Hematopoietic multipotent progenitor cell treated with erythropoietin and hydrocortisone succinate and interleukin-3 and kit ligand, for 15 days (in vitro differentiated cells): ENCODE measurements at places on chromosomes 3 and 15.

- DNase-seq: no peak
These were observed 70.0 kb downstream of the EXOG start for GRCh38 chr3:38566215-38566528.

DNA sequence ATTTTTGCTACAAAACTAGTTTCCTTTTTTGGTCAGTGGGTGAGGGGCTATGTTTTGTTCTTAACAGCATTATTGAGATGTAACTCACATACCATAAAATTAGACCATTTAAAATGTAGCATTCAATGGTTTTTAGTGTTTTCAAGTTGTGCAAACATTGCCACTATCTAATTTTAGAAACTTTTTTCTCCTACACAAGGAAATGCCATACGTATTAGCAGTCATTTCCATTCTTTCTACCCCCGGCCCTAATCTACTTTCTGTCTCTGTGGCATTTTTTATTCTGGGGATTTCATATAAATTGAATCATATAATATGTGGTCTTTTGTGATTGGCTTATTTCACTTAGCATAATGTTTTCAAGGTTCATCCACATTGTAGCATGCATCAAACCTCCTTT is 55.0 kb upstream of the TIPARP start:
- no peak for DNase-seq

DNA sequence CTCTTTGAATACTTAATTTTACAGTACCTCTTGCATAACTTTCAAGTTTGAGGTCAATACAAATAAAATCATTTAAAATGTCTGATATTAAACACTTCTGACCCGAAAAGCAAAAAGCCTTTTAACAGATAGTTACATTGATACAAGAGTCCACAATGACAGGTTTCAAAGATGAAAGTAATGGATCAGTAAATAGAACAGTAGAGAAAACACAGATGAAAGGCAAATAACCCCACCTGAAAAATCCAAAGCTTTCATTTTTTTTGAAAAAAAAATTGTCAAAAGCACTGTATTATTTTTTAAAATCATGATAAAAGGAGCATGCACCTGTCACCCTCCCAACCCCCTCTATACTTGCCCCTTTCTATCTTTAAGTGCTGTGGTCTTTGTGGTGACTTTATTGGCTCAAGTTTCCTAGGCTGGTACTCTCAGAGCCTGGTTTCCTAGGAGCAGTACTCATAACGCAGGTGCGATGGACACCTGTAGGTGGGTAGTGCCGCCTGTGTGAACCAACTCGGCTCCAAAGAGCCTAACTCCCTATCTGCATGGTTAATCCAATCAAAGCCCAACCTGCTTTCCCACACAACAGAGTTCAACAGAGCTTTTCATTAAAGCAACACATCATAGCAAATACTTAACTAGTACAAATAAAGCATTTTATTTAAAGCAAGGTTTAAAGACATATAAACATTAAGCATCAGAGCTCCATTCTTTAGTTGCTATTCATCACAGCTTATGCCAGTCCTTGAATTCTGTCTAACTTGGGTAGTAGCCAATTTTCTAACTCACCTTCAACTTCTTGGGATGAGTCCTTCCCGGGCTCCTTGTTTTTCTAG is 32.2 kb downstream of the LIPC start:
- no peak for DNase-seq

DNA sequence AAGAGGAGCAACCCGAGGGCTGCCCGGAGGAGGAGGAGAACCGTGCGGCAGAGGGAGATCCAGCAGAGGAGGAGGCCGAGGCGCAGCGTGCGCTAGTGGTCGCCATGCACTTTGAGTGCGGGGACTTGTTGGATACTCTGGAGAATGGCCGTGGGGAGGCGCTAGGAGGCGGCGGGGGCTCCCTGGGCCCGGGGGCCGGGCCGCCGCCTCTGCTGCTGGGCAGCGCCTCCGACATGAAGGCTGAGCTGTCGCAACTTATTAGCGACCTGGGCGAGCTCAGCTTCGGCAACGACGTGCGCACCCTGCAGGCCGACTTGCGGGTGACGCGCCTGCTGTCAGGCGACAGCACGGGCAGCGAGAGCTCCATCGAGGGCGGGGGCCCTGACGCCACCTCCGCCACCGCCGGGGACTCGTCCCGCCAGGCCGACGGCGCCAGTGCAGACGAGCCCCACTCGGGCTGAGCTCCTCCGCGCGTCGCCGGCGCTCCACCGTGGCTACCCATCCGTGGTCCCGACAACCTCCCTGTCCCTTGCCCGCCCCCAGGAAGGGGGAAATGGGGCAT is 2.0 kb downstream of the FAM43A start:
- DNase-seq: peak; percentile 35

DNA sequence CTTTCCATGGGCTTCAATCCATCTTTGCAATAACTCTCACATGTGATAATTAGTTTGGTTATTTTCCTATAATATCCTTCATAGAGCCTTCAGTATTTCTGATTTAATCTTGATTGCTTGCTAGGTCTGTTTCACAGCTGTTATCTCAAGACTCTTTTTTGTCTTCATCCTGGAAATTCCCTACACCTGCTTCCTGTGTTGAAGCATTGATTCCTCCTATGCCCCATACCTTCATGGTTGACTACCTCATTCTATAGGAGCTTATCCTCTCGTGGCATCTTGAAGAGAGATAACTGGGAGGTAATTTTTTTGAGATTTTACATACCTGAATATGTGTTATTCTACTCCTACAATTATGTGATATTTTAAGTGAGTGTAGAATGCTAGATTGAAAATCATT is 26.7 kb downstream of the PIK3CA start:
- no peak for DNase-seq

GRCh38 chr15:94059013-94059587 is 172.3 kb upstream of the MCTP2 start:
- no peak for DNase-seq

GRCh38 chr15:75544359-75544758 is 34.8 kb downstream of the PTPN9 start:
- no peak for DNase-seq

- no peak for DNase-seq
These were observed 36.1 kb downstream of the PRKAR2A start for GRCh38 chr3:48811524-48811923.

GRCh38 chr3:45103753-45104714 is 42.1 kb downstream of the CDCP1 start:
- DNase-seq: peak; percentile 7

DNA sequence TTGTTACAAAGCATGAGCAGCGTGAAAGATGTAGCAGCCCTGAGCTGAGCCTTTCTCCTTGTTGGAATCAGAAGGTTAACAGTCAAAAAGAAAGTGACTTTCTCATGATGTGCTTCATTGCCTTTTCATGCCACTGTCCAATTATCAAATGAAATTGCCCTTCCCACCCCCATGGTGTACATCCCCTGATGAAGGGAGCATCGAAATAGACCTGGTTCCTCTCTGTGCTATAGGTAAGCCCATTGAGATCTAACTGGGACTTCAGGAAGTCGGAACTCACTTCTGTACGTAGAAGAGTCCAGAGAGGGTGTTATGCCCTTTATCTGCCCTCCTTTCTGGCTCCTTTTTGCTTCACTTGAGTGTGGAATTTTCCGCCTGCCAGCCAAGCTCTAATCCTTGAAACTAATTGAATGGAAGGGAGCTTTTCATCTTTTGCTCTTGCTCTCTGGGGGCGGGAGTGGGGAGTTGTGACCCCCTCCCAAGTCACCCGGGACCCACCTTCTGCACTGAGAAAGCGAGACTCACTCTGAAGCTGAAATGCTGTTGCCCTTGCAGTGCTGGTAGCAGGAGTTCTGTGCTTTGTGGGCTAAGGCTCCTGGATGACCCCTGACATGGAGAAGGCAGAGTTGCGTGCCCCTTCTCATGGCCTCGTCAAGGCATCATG is 20.9 kb downstream of the ABHD6 start:
- DNase-seq: no peak

GRCh38 chr3:123657568-123657967 is 72.7 kb upstream of the HACD2 start:
- DNase-seq: no peak

DNA sequence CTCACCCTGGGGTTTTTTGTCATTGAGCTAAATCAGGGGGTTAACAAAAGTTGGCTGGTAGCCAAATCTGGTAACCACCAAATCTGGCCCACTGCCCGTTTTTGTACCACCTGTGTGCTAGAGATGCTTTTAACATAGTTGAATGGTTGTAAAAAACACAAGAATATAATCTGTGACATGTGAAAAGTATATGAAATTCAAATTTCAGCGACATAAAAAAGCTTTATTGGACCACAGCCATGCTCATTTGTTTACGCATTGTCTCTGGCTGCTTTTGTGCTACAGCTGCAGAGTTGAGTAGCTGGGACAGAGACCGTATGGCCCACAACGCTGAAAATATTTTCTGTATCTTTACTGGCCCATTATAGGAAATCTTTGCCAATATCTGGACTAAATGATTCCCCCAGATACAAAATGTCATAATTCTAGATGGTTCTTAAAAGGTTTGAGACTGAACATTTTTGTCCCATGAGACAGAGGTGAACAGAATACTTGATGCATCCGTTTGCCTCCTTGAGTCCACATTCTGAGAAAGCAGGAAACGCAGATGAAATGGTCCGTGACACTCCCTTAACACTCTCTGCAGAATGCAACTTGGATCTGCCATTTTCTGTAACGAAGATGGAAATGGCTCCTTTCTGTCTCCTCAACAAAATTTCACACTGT is 120.9 kb upstream of the PDZRN3 start:
- DNase-seq: no peak

DNA sequence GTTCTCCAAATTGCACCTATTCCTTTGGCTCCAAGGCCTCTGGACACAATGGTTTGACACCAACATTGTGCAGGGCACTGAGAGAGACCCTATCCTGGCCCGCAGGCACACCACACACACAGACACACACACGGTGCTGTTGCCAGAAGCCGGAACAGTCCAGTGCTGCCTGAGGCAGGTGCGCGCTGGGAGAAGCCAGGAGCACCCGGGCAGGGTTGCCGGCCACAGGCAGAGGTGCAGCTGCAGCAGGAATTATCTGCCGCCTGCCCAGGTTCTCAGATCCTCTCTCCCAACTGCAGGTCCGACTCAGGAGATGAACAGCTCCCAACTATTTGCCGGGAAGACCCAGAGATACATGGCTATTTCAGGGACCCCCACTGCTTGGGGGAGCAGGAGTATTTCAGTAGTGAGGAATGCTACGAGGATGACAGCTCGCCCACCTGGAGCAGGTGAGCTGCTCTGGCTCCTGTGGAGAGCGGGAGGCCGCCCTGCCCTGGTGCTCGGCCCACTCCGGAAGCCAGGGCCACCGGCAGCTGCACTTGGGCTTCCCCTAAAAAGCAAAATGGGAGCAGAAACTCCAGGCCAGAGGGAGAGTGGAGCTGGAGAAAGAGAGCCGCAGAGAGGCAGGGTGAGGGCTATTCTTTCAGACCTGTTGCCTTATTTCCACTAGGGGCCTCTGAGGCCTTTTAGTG is 42.9 kb downstream of the CHDH start:
- no peak for DNase-seq

- DNase-seq: no peak
These were observed 24.1 kb downstream of the DUT start for GRCh38 chr15:48355377-48355776.

DNA sequence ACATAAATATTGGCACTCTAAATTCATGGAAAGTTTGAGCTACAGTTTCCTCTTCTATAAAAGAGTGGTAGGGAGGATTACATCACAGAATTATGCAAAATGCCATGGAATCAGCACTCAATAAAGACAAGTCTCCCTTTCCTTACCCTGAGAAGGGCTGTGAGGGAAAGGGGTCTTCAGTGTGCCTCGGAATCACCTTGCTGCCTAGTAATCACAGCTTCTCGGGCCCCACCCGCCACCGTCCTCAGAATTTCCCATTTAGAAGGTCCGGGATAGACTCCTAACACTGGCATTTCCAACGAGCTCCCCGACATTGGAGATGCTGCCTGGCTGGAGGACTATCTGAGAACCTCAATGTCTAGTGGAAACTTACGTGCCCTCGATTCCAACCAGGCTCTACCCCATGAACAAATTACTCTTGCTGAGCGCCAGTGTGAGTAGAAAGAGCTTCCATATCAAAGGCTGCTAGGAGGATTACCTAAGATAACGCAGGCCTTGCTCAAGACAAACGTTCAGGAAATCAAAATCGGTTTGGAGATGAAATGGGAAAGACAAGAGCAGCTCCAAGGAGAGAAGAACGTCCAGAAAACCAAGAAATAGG is 92.1 kb upstream of the CHD2 start:
- DNase-seq: peak; percentile 33
